ENCODE measurements at places on chromosomes 2 and 18.

GRCh38 chr2:239697399-239698164 lies 296.8 kb upstream of the HDAC4 start:
- no peak for DNase-seq

DNA sequence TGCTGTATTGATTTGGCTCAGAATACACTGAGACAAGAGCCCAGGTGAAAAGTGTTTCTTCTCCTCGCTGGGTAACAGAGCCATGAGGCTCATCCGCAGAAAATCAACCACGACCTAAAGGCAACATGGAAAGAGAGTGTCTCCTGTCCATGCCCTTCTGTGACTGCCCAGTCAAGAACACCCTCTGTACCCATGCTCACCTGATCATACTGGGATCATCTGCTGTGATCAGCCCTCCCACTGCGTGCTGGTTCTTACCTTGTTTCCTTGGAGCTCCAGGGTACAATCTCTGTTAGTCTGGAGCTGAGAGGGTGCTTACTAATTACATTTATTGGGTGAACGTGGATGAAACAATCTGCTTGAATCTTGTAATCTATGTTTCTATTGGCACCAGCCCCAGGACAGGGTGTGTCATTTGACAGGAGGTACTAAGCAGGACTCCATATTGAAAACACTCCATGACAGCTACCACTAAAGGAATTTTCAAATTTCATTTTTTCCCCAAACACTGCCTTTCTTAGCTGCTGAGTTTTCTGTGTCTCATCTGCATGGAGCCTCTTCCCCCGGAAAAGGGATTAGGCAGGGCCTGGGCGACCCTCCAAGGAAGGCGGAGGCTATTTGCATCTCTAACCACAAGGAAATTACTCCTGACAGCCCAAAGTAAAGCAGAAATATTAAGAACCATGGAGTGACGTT lies 39.7 kb upstream of the GRP start:
- DNase-seq = no peak

GRCh38 chr2:28628506-28628905 lies 123.1 kb upstream of the PPP1CB start:
- no peak for DNase-seq

DNA sequence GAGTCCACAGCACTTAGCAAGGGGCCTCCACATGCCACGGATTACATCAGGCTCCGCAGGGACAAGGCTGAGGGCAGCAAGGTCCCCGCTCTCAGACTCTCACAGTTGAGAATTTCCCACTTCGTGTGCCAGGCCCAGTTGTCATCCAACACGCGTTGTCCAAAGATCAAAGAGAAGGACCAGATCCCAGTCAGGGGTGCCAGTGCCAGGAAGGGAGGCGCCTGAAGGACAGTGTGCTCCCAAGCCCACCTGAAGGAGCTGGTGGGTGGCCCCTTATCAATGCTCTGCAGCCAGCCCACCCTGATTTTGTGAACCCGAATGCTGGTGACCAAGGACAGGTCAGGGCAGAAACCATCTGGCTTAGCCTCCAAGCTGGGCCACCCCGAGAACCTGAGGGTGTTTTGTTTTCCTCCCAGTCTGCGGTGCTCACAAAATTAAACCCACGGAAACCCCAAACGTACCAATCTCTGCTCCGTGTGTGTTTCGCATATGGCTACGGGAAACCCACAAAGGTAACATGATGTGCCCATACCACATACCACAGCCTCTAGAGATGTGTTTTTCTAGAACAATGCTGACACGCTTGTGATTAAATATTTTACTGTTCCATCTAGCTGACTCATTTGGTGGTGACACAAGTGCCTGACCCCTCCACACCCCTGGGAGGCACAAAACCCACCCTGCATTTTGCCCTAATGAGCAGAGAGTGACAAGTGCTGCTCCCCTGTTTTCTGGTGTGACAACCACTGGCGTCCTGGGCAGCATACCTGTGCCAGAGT lies 24.5 kb downstream of the CRACDL start:
- no peak for DNase-seq

GRCh38 chr18:45104049-45104395 lies 423.3 kb downstream of the SETBP1 start:
- no peak for DNase-seq

DNA sequence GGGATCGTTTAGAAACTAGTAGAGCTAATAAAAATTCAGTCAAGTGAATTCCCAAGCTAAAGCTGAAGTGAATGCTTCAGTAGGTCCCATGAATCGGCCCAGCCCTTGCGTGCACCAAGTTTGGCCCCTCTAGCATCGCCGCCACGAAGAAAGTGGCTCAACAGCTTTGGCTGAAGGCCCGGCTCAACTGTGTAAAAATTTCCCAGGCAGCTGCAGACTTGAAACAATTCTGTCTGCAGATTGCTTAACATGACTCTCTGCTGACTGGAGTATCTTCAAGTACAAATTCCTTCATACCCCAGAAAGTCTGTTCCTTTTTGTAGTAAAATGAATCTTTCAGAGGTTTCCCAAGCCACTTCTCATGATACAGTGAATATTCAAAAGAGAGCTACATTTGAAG lies 32.7 kb downstream of the ALMS1 start:
- no peak for DNase-seq

GRCh38 chr2:165528691-165529090 lies 59.2 kb downstream of the CSRNP3 start:
- DNase-seq = no peak

DNA sequence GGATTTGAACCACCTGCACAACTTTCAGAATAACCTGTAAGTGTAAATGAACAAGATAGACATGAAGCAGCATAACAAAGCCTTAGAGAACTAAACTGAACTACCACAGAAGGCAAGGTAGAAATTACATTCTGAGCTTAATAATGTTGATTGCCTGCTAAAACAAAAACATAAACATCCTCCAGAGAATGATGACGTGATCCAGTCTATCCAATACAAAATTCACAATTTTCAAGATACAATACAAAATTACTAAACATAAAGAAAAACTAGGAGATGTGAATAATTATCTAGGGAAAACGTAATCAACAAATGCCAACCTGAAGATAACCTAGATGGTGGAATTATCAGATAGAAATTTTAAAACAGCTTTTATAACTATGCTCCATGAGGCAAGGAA lies 40.7 kb upstream of the EGR4 start:
- DNase-seq = no peak

- no peak for DNase-seq
Measured at GRCh38 chr18:70414315-70414900, 125.6 kb downstream of the SOCS6 start.

GRCh38 chr18:73719611-73720010 lies 428.0 kb downstream of the FBXO15 start:
- DNase-seq = no peak

GRCh38 chr2:70126413-70126812 lies 39.1 kb downstream of the PCBP1 start:
- no peak for DNase-seq

GRCh38 chr2:36820942-36821605 lies 124.6 kb downstream of the VIT start:
- no peak for DNase-seq

DNA sequence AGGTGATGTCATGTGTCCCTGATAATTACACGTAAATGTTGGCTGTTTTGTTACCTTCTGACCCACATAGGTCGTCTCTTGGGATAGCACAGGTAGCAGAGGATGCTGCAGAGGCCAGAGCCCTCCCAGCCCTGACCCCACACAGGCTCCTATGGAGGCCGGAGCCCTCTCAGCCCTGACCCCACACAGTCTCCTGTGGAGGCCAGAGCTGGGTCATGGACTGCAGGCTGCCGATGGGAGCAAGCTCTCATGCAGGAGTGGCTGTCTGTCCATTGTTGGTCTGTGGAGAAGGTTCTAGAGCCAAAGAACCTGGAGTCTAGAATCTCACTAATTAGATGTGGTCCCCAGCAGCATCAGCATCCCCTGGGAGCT lies 155.5 kb downstream of the LDLRAD4 start:
- no peak for DNase-seq

DNA sequence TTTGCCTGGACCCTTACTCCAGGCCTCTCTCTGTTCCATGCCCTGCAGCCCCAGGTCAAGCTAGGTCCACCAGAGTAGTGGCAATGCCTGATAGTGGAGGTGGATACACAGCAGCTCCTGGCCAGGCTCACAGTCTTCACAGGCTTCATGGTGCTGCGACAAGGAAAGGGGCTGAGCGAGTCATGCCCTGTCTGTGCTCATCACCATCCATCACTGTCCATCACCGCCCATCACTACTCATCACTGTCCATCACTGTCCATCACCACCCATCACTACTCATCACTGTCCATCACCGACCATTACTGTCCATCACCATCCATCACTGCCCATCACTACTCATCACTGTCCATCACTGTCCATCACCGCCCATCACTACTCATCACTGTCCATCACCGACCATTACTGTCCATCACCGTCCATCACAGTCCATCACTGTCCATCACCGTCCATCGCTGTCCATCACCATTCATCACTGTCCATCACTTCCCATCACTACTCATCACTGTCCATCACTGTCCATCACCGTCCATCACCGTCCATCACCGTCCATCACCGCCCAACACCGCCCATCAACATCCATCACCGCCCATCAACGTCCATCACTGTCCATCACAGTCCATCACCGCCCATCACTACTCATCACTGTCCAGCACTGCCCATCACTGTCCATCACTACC lies 57.1 kb upstream of the OTOS start:
- no peak for DNase-seq

DNA sequence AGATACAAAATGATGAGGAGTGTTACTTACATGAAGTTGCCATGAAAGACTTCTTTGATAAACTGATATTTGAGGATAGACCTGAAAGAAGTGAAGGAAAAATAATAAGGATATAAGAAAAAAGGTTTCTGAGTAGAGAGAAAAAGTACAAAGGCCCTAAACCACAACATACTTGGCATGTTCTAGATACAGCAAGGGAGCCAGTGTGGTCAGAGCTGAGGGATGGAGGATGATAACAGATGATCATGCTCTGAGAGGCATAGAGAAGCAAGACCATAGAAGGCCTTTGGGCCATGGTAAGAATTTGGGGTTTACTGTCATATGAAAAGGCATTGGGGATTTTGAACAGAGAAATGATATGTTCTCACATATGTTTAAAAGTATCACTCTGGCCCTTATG lies 424.1 kb upstream of the CHST9 start:
- no peak for DNase-seq

DNA sequence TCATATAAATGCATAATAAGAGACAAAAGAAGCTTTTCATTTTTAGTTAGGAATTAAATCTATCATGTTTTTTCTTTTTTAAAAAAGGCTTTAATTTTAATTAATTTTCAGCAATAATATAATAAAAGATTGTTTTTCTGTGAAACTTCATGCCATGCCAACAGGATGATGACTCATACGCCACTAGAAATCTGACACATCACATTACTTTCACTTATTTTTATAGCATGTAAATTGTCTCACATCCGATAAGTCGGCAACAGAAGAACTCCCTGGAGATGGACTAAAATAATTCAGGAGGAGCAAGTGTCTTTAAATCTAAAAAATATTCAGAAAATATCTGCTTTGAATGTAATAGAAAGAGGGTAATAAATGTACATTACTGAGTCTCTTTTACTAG lies 1024.2 kb upstream of the ACVR2A start:
- DNase-seq = no peak

- DNase-seq = no peak
Measured at GRCh38 chr2:50546790-50547189, 485.1 kb downstream of the NRXN1 start.

DNA sequence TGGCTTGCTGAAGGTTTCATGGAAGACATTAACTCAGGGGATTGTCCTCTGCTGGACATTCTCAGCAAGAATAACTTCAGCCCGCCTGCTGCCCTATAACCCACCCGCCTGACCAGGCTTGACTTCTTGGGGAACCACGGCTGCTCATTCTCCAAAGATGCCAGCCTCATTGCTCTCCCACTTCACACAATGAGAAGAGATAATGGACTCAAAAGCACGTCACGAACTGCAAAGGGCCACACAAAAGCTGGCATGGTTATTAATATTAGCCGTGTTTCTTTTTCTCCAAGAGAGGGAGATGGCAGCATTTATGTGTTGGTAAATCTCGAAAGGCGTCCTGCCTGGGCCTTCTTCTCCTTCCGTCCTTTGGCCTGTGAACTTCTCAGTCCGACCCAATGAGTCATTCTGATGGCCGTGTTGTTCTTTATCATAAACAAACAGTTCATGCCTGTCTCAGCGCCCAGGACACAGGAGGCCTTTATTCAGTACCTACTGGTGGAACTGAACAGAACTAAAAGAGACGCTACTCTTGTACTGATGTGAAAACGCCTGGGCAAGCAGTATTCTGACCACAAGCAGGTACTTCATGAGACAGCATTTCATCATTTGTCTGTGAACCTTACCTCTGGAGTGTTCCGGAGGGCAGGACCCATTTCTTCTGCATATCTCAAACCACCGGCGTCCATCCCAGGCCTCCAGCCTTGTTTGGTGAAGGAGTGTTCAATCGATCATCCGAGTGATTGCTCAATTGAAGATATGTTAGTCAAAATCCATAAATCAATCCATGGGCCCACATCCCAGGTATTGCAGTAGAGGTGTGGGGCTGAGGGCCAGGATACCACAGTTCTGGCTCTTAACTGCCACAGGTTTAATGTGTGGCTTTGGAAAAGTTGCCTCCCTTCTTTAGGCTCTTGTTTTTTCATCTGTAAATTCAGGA lies 25.1 kb upstream of the KLHL29 start:
- no peak for DNase-seq

- DNase-seq = no peak
Measured at GRCh38 chr2:135664623-135665068, 77.0 kb upstream of the UBXN4 start.

Data from neuronal stem cell (in vitro differentiated cells).